ENCODE measurements at places on chromosomes 5 and 9.

GRCh38 chr5:90866915-90867731 lies 308.5 kb downstream of the ADGRV1 start:
- peak; percentile 43 for DNase-seq

DNA sequence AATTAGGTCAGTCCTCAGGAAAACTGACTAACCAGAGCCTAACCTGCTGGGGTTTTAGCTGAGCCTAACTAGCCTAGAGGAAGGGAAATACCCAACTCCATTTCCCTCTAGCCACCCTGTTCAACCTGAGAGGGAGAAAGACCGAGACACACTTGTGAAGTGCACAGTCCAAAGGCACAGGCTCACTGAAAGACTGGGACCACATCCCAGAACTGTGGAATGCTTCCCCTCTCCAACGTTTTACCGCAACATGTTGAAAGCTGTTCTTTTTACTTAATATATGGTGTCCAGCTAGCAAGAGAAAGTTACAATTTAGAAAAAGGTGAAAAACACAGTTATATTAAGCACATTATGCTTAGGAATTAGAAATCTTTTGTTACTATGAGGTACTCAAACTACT lies 76.8 kb upstream of the SIMC1 start:
- peak; percentile 29 for DNase-seq

DNA sequence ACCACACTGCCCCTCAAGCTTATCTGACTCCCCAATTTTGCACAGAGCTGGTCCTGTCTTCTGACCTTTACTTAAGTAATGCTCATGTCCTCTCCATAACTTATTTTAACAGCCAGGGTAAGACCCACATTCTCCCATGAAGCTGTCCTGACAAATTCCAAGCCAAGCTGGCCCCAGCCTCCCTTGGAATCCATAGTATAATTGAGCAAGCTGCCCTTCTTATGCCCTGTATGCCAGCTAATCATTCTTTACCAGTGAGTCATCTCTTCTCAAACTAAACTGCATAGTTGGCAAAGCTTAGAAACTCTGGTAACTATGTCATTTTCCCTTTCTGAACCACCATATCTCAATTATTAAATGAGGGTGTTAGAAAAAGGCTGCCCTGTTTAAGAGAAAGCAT lies 92.4 kb downstream of the NFIB start:
- peak; percentile 72 for DNase-seq

- DNase-seq, result no peak
Observed at GRCh38 chr5:104048231-104048630, 485.6 kb upstream of the NUDT12 start.

GRCh38 chr9:108383796-108384195 lies 472.0 kb downstream of the ACTL7B start:
- DNase-seq, result peak; percentile 18

GRCh38 chr5:82165740-82166530 lies 112.2 kb downstream of the RPS23 start:
- DNase-seq, result peak; percentile 90

DNA sequence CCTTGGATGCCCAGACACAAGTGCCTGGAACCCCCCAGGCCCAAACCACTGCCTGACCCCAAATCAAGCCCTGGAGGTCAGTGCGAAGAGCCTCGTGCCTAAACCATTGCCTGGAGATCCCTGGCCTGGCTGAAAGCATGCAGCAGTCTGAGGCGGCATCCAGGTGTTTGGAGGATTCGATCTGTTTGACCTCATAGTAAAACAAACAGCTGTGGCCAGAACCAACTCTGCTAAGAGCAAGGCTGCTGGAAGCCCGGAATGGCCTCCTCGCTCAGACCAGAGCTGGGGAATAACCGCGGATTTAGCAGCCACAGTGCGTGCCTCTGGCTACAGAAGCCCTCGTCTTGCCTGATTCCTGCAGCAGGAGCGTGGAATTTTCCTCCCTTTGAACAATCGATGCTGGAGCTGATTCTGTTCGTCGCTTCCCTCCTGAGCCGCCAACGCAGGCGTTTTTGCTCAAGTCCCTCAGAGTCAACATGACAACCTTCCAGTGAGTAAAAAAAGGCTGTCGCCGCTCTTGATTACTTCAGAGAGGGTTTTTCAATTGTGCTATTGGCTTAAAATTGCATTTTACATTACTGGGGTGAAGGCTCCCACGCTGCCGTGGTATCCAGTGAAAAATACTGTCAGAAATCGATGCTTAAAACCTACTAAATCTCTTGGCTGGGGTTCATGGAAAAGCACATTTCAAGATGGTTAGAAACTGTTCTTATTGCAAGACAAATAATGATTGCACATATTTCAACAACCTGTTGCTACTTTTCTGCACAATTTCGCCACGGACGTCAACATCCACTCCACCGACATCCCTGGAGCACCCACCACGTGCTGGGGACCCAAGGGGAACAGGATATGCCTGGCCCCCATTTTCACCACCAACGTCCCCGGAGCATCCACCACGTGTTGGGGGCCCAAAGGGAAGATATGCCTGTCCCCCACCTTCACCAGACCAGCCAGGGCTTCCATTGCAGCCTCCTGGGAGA lies 190.0 kb downstream of the OLFM1 start:
- DNase-seq, result no peak

DNA sequence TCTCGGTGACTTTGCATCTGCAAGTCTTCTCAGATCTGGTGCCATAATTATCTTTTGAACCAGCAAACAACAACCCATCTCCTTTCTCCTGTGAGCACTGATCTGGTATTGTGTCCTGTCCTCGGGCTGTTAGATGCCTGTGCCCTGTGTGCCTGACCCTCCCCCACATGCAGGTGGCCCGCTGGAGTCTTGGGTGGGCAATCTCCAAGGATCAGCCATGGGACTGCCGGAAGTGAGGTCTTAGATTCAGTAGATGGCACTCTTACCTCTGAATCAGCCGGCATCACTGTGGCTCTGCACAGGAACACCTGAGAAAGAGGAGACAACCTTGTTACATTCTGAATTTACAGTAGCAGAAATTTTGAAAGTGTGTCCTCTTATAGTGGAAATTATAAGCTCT lies 172.4 kb downstream of the IRX2 start:
- no peak for DNase-seq

- DNase-seq, result peak; percentile 47
Observed at GRCh38 chr5:150487199-150488061, 20.5 kb upstream of the NDST1 start.

DNA sequence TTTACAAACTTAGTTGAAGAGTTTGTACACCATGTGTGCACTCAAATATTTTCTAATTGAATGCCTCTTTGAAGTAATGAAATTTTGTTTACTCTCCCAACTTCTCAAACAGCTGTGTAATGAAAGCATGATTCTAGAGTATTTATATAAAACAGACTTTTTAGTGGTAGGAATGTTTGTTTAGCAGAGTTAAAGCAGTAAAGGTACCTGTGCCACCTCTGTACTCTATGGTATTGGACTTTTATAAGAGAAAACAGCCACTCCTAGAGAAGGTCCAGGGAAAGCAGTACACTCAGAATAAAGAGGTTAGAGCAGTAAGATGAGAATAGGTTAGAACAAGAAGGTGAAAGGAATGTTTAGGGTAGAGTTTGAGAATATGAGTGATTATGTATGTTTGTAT lies 163.1 kb downstream of the CHSY3 start:
- DNase-seq, result no peak

DNA sequence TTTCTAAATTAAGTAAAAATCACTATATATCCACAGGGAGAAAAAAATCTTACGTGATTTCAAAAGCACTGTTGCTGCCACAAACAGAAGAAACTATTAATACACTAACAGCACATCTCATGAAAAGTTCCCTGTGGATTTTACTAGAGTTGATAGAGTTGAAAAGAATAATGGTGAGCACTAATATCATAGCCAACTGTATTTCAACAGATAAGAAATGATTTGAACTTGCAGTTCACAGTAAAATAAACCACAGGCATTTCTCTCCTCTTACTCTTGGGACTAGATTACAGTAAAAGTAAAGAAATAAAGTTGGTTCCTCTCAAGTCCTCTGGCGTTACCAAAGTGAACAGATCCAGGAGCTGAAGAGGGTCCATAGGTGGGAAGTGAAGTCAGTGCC lies 27.9 kb downstream of the AGTPBP1 start:
- DNase-seq, result no peak

DNA sequence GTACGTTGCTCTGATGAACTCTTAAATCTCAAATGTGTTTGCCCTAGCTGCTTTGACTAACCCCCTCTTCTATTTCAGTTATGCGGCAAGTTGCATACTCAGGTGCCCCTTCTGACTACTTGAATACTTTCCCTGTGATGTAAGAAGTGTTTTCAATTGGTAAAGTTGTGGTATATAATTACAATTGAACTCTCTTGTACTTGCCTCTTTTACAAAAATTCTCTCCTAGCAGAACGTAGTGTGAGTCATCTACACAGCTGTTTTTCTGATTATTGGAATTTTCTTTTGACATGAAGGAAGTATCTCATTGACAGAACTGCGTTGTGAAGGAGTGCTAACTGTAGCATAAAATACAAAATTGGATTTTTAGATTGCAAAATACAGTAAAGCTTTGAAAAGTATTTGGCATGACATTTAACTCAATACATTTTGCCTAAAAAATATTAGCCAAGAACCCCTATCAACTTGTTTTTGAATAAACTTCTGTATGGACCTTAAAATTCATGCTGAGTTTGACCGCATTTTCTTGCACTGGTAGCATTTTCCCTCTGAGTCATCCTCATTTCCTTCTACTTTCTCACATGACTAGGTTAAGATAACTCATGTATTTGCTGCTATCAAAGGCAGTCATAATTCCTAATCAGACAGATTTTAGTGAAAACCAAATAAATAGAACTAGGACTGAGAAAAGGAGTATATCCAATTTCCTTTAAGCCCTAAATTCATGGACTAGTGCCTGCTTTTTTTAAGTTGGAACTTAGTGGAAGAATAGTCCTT lies 6.3 kb downstream of the CRHBP start:
- DNase-seq, result peak; percentile 62

GRCh38 chr9:2231829-2232228 lies 216.7 kb downstream of the SMARCA2 start:
- DNase-seq, result peak; percentile 65

- DNase-seq, result no peak
Observed at GRCh38 chr9:71383308-71383940, 262.0 kb upstream of the TRPM3 start.

DNA sequence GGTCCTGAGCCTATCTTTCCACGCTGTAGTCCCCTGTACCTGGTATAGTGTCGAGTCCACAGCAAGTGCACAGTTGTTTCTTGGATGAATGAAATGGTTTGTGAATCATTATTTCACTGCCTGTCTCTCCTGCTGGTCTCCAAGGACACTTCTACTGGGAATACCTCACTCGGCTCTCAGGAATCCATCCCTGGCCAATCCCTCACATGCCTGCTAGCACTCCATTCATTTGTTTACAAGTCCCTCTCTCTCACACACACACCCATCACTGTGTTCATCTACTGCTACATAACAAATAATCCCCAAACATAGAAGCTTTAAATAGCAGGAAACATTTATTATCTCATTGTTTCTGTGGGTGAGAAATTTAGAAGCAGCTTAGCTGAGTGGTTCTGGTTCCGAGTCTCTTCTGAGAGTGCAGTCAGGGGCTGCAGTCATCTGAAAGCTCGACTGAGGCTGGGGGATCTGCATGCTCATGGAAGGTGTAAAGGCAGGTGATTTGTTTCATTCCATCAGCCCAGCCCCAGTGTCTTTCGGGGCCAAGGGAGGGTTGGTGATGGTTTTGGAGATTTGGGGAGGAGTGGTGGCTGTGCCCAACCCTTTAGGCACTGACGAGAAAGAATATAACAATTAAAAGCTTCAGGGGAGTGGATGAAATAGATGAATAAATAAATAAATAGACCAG lies 132.7 kb upstream of the IER5L start:
- no peak for DNase-seq

GRCh38 chr5:143892271-143892670 lies 80.3 kb downstream of the HMHB1 start:
- DNase-seq, result no peak

DNA sequence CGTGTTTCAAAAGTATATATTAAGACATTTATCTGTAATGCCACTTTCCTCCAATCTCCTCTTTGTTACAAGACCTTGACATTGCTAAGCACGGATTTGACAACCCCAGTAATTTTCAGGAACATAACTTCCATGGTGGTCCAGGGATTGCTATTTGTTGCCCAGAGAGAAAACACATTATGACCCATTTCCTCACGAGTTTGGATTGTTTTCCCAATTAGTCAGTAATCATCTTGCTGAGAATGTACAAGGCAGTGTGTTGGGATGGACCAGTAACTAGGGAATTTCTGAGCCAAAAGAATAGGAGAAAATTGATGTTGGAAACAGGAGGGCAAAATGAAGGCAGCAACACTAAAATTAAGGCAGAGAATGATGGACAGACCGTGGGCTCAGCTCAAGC lies 574.1 kb downstream of the EBF1 start:
- no peak for DNase-seq

DNA sequence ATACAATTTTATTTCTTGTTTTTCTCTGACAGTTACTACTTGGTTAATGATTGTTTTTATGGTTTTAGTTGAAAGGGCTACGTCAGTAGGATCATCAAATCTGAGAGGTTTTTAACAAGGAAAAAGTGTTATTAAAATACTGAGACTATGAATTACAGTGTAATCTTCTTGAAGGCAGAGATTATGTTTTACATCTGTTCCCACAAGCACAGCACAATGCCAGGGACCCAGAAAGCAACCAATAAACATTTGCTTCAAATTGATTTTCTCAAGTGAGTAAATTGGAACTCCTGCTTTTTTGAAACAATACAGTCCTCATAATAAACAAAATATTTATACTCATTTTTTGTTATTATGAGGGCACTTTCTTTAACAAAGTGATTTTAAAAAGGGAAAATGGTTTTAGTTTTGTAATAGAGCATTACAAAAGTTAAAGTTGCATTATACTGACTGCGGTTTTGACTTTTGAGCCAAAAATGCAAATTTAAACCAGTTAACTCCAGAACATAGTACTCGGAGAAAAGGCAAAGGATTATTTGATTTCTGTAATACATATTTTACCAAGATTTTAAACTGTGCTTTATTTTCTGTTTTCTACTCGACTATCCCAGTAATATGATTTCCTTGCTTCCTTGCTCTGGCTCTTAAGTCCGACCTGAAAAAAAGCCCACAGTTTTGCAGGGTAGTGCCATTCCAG lies 176.9 kb downstream of the GDNF start:
- DNase-seq, result no peak

Measured in fibroblast of skin of right quadriceps (primary cell).